ENCODE measurements at places on chromosomes 16 and 17.

DNA sequence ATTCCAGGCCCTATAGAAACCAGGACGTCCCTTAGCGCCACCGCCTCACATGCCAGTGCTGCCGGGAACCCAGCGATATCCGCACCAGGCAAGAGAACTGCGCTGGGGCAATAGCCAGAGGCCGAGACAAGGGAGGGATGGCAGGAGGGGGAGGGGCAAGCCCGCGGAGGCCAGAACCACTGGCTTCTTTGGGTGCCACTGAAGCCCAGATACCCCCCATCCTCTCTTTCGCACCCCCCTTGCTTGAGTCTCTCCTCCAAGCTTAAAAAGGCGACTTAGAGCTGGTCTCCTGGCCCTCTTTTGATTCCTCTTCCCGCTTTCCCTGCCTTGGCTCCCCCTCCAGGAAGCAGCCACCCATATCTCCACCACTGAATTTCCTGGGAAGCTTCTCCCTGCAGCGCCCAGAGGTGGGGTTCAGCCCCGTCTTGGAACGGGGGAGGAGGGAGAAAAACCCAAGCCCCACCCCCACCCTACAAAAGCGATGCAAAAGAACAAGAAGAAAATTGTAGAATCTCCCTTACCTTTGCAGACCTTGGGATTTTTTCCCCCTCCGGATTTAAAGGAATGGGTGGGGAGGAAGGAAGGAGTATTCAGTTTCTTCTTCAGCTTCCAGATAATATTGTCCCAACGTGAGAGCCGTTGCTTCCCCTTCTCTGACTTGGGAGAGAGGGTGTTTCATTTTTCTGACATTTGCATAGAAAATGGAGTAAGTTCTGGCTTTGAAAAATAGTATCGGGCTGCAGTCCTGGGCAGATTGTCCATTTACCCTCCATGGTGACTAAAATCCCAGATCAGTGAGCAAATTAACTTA is 622 bp downstream of the HOXB6 start:
- DNase-seq, result no peak

DNA sequence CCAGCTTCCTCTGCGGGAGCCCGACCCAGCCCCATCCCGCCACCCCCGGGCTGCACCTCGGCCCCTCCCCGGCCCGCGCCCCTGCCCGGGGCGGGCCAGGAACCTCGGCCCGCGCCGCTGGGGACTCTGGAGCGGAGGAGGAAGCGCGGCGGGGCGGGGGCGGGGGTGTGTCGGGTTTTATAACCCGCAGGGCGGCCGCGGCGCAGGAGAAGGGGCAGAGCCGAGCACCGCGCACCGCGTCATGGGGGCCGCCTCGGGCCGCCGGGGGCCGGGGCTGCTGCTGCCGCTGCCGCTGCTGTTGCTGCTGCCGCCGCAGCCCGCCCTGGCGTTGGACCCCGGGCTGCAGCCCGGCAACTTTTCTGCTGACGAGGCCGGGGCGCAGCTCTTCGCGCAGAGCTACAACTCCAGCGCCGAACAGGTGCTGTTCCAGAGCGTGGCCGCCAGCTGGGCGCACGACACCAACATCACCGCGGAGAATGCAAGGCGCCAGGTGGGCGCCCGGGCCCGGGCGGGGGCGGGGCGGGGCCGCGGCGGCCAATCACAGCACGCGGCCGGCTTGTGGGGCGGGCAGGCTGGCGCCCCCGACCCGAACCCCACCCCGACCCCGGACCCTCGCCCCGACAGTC is at the start of gene ACE:
Gene ACE (plus strand): TSS at position 208 of the 626 bp plus-strand sequence. CDS start 34 bp downstream, at position 242.
- DNase-seq, result peak; percentile 93

GRCh38 chr17:2040219-2040827 is 1.5 kb upstream of the OVCA2 start:
- DNase-seq, result no peak

DNA sequence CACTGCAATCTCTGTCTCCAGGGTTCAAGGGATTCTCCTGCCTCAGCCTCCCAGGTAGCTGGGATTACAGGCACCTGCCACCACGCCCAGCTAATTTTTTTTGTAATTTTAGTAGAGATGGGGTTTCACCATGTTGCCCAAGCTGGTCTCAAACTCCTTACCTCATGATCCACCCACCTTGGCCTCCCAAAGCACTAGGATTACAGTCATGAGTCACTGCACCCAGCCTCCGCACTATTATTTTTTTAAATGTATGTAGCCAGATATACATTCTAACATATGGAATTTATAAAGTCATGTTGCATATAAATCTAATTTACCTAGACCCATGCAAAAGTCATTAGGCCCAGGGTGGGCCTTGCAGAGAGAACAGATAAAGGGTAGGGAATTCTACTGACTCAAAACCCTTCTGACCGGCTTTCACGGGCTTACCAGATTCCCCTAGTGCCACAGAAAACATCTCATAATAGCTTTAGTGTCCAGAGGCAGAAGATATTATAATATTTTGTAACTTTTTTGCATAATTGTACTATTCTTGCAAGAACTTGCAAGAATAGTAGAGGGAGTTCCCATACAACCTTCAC is 20.5 kb upstream of the HELZ start:
- DNase-seq, result no peak

GRCh38 chr17:79476074-79476652 is 134.7 kb downstream of the RBFOX3 start:
- DNase-seq, result peak; percentile 4

DNA sequence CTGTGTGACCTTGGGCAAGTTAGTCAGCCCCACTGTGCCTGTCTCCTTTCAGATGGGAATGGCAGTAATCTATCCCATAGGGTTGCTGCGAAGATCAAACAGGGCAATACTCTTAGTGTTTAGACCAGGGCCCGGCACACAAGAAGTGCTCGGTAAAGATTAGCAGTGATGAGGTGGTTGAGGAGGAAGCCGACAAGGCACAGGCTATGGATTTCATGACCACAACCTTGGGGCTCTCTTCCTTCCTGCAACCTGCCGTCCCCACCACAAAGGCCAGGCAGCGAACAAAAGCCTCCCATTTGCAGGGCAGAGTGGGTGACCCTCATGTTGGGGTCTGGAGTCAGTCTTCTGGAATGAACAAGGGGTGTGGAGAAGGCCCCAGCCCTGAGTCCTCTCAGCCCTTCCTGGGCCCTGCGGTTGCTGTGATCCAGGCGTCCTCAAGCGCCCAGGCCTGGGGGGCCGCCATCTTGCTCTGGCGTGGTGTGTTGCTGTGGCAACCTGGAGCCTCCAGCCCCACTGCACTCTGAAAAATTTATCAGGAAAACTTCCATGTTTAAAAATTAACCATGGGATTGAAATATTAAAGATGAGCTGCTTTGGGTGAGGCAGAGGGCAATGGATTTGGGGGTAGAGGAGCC is 9.8 kb downstream of the ADAM11 start:
- no peak for DNase-seq

DNA sequence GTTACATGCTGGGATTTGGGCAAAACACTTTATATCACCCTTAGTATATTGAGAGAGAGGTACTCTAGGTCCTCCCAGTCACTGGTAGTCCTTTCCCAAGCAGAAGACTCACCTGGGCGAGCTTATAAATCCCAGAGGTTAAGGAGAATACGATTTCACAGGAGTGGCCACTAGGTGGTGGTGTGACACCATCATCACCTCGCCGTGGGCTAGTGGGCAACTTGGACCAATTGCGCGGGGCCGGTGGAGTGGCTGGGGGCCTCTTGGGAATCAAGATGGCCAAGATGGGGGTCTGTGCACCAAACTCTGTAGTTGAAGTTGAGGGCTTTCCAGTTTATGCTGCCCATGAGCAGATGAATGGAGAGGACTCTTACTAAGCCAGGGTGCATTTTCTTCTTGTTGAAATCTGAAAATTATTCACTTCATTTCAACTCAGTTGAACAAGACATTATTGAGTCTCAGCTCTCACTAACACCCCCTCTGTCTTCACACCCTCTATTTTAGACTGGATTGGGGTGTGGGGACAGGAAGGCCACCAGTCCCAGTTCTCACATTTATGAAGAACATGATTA is 38.2 kb upstream of the PIRT start:
- no peak for DNase-seq

DNA sequence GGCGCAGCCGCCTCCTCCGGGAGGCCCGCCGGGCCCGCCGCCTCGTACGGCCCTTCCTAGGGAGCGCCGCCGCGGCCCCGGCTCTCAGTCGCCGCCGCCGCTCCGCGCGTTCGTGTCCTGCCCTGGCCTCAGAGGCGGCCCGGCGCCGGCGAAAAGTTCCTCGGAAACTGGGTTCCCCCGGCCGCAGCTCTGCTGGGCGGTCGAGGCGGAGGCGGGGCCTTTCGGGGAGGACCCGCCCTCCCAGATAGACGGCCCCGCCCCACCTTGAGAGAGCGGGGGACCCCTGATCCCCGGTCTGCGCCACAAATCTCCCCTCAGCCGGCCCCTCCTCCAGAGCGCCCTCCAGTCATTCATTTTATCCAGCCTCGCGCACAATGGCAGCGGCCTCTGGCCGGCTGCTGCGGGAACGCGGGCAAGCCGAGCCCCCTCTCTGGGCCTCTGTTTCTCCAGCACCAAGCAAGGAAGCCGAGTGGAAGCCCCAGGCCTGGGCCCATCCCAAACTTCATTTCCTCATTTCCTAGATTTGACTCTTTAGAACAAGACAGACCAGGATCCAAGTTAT is at the start of gene SREBF1:
Gene SREBF1 (minus strand): TSS at position 169 of the 562 bp plus-strand sequence. CDS start 169 bp downstream, outside the sequence.
- DNase-seq, result peak; percentile 42

DNA sequence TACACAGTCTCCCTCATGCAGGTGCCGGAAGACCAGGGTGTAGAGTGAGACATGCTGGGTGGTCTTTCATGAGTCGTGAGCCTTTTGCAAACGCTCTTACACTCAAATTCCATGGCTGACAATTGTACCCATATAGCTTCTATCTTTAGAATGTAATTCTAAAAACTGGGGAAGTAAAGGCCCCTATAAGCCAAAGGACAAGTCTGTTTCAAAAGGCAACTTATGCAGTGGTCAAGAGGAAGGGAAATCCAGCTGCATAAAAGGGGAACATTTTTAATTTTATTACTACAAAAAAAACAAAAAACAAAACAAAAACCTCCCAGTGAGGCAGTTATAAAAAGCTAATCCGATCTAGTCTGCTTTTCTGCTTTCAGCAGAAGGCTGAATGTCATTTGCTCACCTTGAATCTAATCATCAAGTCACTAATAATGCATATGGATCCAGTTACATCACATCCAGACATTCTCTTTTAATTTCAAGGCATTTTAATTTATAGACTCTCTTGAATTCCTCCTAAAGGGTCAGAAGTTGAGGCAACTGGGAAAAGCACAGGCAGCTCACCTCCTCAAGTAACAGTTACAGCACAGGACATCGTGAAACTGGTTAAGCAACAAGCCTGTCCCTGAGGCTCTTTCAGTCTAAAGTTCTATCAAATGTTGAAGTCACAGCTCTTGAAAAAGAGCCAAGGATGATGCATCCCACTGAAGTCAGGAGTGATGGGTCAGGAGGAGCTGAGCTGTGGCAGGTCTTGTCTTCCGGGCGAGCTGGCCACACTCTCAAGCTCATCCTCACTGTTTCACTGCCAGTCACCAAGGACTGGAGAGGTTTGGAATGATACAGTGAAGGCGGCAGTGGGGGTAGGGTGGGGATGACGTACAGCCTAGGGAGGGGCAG is 99.7 kb downstream of the VPS53 start:
- no peak for DNase-seq

GRCh38 chr17:37642681-37643080 is 565 bp downstream of the DDX52 start:
- no peak for DNase-seq

- no peak for DNase-seq
Observed at GRCh38 chr17:39158623-39159022, 7.2 kb upstream of the PLXDC1 start.

- peak; percentile 72 for DNase-seq
Observed at GRCh38 chr17:62968445-62968923, 2.4 kb downstream of the TANC2 start.

- no peak for DNase-seq
Observed at GRCh38 chr16:26158142-26158759, 466.5 kb downstream of the HS3ST4 start.

- DNase-seq, result no peak
Observed at GRCh38 chr17:66783656-66784381, 51.1 kb upstream of the CACNG5 start.

- peak; percentile 55 for DNase-seq
Observed at GRCh38 chr17:9021158-9021991, at the start of gene NTN1. NTN1 (plus strand) TSS chr17:9021510; CDS start chr17:9022374, 864 bp downstream.

DNA sequence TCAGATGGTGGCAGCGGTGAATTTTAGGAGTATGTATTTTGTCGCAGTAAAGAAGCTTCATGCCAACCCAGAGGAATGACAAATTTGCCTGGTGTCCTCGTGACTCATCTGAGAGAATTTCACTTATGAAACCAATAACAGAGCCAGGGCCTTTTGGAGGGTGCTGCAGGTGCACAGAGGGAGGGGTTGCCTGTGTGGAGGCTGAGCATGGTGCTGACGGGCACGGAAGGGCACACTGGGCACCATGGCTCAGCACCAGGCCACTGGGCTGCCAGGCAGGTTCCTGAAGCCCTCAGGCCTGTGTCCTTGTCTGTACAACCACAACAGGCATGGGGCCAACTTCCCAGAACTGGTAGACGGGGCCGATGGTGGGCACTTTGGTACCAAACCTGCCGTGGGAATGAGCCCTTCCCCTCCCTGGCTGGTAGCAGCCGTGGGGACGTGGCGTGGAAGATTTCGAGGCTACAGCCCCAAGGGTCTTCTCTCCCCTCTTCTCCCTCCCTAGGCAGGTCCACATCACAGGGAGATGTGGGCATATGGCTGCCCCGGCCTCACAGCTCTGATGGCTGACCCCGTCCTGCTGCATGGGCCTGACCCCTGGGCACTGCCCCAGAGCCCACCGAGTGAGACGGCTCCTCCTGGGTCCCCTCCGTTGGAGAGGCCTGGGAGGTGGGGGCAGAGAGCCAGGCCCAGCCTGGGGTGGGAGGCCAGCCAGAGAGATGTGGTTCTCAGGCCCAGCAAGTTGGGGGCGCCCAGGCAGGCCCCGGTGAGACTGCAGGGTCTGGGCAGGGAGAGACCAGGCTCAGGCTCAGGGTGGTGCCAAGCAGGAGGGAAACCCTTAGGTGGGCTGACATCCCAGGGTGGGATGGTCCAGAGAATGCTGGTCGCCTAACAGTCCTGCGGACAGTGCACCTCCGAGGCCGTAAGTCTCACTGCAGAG is 30.2 kb upstream of the ZNF469 start:
- no peak for DNase-seq

- DNase-seq, result no peak
Observed at GRCh38 chr16:17845031-17845430, 374.3 kb upstream of the XYLT1 start.

GRCh38 chr17:17769869-17770631 is 66.7 kb downstream of the SREBF1 start:
- no peak for DNase-seq

- no peak for DNase-seq
Observed at GRCh38 chr16:74997042-74997491, 1.8 kb upstream of the ZNRF1 start.

GRCh38 chr16:19153876-19154275 is 14.2 kb upstream of the SYT17 start:
- no peak for DNase-seq

DNA sequence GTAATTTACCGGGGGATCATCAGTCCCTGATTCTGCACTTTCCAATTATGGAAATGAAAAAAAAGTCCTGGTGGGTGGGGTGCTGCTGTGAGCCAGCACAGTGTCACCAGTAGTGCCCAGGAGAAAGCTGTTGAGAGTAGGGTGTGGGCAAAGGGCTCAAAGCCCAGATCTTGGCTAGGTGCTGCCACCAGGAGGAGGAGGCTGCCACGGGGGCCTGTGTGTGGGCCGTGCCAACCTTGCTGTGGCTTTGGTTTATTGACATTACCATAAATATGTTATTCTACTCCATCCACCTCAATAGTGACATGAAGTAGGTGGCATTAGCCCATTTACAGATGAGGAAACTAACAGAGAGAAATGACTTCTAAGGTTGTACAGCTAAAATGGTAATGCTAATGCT is 6.7 kb upstream of the PRPSAP2 start:
- DNase-seq, result no peak

Measured in NCI-H1417 (cell line).